ENCODE measurements at places on chromosomes 1 and 21.

GRCh38 chr21:45129189-45129923, 55.0 kb downstream of the ADARB1 start:
- no peak for DNase-seq

DNA sequence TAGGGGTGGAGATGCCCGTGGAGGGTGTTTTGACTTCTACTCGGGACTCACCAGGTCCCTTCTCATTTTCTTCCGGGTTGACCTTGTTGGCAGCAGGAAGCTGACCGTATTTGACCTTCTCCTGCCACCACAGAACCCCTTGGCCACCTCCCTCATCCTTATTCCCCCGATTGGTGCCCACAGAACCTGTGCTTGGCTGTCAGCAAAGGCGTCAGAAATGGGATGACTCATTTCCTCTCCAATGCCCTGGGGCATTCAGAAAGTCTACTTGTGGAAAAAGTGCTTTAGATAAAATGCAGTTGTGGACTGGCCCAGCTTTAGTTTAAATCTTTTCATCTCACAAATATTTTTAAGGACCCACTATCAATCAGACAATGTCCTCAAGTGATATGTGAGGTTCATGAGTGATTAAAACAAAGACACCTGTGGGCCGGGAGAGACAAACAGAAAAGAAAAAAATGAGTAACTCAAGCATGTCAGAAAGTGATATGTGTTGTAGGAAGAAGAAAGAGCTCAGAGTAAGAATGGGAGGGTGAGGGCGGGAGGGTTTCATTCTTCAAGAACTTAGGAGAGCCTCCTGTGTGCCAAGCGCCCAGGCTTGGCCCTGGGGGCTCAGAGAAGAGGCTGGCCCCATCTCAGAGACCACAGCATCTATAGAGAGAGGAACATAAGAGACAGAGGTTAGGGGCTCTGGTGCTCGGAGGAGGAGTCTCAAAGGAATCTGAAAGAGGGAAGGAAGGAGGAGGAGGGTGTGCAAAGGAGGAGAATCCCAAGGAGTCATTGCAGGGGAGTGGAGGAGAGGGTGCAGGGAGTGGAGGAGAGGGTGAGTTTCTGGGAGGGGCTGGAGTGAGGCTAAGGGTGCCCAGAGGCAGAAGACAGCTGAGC, 221.6 kb upstream of the VAMP3 start:
- DNase-seq: peak; percentile 63

DNA sequence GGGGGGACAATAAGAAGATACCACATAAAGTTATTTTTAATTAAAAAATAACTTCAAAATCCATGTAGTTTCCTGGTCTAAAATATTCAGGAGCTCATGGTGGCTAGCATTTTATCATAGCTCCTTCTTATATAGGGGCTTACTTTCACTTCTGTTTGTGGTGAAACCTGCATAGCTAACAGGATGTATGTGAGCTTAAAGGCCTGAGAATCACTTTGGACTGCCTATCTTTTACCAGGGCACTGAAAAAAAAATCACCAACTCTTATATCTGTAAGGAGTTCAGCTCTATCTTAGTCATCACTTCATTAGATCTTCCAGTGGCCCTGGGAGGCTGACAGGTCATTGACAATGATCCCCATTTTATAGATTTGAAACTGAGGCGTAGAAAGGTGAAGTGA, 21.3 kb downstream of the UROD start:
- DNase-seq: no peak

GRCh38 chr1:115299266-115299665, 38.8 kb downstream of the NGF start:
- no peak for DNase-seq

DNA sequence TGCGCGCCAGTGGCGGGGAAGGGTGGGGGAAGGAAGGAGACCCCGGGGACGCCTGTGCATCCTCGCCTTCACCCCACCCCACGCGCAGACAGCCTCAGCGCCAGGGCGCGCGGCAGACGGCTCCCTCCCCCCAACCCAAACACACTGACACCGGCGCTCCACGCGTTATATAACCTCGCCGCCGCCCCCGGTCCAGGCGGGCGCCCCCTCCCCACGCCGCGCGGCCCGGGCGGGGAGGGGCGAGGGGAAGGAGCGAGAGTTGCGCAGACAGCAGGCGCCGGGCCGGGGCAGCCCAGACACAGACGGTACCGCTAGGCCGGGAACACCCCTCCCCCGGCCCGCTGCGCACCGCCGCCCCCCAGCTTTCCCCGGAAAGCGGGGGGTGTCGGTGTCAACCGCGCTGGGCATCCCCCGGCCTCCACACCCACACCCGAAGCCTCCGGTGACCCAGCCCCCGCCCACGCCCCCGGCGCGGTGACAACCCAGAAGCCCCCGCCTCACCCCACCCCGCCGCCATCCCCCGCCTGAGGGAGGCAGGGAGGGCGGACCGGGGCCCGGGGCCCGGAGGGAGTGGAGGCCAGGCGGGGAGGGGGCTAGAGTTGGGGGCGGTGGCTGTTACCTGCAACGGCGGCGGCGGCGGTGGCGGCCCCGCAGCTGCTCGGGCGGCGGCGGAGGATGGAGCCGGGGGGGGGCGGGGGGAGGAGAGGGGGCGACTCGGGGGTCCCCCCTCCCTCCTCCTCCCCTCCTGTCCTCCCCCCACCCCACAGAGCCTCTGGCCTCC, 432 bp downstream of the AKT3 start:
- no peak for DNase-seq

DNA sequence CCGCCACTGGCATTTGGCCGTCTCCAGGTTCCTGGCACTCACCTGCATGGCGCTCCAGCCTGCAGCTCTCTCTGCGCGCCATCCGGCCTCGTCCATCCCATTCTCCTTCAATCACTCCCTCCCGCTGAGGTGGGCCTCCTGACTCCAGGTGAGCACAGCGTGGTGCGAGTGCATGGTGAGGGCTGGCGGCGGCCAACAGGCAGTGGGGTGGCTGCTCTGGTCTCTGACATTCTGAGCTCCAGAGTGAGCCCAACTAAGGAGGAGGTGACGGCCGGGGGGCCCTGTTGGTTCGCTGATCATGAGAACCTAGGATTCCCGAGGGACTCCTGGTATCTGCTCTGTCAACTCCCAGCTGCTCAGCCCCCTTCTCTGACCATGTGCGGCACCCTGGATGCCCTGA, 130.4 kb downstream of the AJAP1 start:
- DNase-seq: no peak

DNA sequence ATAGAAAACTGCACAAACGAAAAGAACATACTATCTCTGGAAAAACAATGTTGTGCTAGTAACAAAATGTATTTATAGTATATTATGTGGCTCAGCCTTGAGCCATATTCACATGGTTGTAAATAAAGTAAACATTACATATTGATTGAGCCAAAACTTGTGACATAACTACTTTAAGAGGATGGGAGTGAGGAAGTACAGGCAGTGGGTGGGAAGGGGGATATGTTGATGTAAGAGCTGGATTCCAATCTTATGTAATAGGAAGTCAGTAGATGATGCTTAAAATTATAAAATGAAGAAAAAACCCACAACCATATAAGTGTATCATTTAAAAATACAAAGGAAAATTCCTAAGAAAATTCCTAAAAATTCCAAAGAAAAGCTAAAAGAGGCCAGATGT, 42.7 kb downstream of the RHOU start:
- DNase-seq: no peak

GRCh38 chr1:14596591-14596990, 1.9 kb upstream of the KAZN start:
- DNase-seq: no peak

GRCh38 chr1:59076612-59077011, 220.3 kb upstream of the FGGY start:
- DNase-seq: no peak

DNA sequence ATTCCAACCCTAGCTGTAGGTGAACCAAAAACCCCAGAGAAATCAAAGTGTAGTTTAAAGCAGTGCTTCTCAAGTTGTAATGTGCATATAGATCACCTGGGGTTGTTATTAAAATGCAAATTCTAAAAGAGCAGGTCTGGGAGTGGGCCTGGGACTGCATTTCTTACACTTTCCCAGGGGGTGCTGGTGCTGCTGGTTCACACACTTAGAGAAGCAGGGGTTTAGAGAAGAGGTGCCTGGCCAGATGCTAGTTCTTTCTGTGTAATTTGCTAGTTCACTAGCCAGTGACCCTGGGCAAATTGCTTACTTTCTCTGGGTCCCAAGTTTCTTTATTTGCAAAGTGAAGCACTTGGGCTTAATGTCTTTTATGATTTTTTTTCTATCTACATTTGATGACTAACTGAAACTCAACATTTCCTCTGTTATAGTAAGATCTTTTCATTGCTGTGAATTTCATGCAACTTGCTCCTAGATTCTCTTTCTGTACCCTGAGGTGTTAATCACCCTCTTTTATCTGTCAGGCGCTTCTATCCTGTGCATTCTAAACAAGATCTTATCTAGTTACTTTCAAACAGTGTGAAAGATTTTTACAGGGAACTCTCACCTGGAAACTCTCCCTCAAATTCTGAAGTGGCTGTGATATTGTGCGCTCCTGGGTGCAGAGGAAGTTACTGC, 141.9 kb upstream of the UBE2U start:
- no peak for DNase-seq
